Stimulated activated CD4-positive, alpha-beta T cell treated with anti-CD3 and anti-CD28 coated beads, Interleukin-4, amount 100 ng/mL, for 4 hours (primary cell): ENCODE measurements at places on chromosomes 13 and 19.

GRCh38 chr13:64248371-64249065 is 2832.9 kb upstream of the PCDH20 start:
- no peak for DNase-seq

- peak; percentile 62 for DNase-seq
These were observed 1.0 kb upstream of the CEACAM1 start for GRCh38 chr19:42529248-42529764.

- no peak for DNase-seq
These were observed 114.6 kb upstream of the VSTM2B start for GRCh38 chr19:29411113-29411581.

DNA sequence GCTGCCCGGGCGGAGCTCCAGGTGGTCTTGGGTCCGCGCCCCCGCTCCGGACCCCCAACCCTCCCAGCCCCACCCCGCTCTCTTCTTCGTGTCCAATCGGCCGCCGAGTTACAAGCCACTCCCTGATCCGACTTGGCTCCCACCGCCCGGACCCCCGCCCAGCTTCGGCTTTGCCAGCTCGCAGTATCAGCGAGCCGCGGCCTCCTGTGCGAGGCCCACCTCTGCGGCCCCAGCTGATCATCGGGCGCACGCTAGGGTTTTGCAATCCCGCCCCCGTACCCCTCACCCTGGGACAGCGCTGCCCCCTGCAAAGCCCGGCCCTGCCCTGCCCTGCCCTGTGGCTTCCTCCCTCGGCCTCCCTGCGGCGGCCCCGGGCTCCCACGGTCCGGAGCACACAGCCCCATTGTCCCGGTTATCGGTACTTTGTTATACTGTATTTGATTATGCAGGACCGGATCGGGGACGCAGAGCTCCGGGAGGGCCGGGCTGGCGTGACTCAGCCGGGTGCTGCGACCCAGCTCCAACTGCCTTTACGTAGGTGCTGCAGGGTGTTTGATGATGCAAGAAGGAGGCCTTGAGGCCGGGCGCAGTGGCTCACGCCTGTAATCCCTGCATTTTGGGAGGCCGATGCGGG is 598 bp upstream of the LPAR2 start:
- peak; percentile 58 for DNase-seq

- DNase-seq: no peak
These were observed 31.6 kb downstream of the RNASEH2B start for GRCh38 chr13:50941146-50941545.

DNA sequence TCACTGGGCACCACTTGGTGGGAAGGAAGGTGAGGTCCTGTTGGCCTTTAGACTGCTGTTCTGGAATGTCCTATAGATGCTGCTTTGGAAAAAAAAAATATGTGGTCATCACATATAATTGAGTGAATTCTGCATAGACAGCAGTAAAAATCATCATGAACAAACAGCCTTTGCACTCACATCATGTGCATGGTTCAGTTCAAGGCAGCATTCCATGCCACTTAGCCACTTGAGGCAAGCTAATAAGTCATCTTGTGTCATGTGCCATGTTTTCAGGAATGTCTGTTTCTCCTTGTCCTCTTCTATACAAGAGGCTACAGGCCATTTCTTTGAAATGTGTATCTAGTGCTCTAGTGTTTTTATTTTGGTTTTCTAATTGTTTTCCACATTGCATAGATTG is 43.9 kb upstream of the TSC22D1 start:
- no peak for DNase-seq

GRCh38 chr13:58992478-58993042 is 1171.2 kb downstream of the DIAPH3 start:
- no peak for DNase-seq

DNA sequence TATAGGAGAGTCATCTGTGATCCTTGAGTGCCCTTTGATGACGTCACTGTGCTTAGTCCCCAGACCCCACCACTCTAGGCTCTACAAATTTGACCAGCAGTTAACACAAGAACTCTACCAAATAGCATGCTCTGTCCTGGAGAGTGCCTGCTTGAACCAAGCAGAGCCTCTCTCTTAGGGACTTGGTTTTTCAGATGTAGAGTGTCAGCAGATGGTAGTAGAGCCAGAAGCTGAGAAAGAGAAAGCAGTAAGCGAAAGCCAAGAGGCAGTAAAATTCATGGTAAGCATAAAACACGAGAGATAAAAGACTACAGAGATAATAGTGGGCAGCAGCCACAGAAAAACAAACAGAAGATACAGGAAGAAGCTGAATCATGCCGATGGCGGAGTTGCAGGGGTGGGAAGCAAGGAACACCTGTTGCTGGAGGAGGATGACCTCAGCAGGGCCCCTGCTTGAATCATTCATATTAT is 193.3 kb downstream of the SLC7A1 start:
- no peak for DNase-seq

DNA sequence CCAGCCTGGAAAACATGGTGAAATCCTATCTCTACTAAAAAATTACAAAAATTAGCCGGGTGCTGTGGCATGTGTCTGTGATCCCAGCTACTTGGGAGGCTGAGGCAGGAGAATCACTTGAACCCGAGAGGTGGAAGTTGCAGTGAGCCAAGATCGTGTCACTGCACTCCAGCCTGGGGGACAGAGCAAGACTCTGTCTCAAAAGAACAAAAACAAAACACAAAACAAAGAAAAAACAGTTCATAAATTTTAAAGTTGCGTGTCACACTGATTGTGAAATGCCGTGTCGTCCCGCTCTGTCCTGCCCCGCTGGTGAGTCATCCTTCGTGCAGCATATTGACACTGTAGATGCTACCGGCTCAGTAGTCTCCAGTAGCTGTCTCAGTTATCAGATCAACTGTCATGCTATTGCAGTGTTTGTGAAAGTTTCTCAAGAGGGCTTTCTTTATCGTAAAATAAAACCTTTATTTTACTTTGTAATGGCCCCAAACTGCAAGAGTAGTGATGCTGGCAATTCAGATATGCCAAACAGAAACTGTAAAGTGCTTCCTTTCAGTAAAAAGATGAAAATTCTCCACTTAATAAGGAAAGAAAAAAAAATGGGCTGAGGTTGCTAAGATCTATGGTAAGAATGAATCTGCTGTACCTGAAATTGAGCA is 36.4 kb upstream of the IGFL1 start:
- DNase-seq: no peak

- no peak for DNase-seq
These were observed 126.1 kb upstream of the KL start for GRCh38 chr13:32889986-32890565.

DNA sequence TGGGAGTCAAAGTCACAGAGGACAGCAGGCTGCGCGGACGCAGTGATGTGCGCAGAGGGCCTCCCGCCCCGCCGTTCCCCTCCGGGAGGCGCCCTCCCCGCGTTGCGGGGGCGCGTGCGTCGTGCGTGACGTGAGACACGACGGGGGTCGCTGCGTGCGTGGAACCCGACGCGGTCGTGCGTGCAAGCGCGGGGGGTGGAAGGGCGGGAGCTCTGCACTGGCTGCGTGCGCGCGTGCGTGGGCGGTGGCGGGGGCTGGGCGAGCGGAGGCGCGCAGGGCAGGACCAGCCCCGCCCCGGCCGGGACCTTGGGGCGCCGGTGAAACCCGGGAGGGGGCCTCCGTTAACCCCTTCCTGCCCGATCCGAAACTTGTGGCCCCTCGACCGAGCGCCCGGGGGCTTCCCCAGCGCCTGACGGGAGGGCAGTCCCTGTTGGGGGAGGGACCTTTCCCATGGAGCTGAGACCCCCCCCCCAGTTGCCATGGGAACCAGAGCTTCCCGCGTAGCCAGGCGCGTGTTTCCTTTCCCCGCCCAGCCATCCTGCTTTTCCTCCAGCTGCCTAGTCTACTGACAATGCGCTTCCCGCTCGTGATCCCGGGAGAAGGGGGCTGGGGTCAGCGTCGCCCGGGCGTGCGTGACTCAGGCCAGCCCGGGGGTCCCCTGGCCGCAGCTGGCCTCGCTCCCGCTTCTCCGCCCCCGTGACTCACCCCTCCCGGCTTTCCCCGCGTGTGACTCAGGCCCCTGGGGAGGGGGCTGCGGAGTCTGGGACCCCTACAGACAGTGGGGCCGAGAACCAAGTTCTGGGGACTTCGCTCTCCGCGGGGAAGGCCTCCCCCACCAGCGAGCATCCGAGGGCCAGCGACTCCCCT is 7.3 kb upstream of the HOOK2 start:
- DNase-seq: peak; percentile 91

GRCh38 chr13:110329258-110329657 is 22.2 kb downstream of the COL4A2 start:
- no peak for DNase-seq

DNA sequence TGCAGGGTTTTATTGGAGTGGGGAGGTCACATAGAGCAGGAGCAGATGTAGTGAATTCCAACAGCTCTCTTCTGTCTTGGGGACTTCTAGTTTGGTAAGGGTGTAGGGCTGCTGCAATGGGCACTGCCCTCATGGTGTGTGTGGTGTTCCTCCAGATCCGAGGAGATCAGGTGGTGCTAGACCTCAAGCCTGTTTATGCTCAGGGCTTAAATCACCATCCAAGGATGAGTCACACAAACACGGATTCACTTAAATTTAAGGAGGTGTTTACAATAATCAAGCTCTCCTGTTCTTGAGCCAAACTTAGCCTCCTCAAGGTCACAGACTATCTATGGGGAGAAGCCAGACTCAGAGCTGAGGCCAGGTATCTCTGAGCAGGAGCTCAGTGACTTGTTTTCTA is 23.0 kb downstream of the HS6ST3 start:
- DNase-seq: no peak

- DNase-seq: no peak
These were observed 86.9 kb downstream of the HSPH1 start for GRCh38 chr13:31074756-31075155.

GRCh38 chr13:109235901-109236300 is 550.5 kb downstream of the IRS2 start:
- no peak for DNase-seq

DNA sequence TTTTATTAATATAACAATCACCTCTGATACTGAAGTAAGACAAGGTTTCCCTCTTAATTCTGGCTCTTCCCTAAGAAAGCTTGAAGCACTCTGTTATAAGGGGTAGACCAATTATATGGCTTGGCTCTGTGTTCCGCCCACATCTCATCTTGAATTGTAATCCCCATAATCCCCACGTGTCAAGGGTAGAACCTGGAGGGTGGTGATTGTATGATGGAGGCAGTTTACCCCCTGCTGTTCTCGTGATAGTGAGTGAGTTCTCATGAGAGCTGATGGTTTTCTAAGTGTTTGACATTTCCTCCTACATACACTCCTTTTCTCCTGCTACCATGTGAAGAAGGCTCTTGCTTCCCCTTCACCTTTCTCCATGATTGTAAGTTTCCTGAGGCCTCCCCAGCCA is 363.8 kb upstream of the PCDH20 start:
- no peak for DNase-seq

DNA sequence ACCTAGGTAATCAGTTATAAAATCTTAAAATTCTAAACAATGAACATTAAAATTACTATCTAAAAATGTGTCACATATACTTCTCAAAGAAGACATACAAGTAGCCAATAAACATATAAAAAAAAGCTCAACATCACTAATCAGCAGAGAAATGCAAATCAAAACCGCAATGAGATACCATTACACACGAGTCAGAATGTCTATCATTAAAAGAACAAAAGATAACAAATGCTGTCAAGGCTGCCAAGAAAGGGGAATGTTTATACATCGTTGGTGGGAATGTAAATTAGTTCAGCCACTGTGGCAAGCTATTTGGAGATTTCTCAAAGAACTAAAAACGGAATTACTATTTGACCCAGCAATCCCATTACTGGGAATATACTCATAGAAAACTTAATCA is 310.3 kb upstream of the EDNRB start:
- no peak for DNase-seq

GRCh38 chr13:32409561-32410421 is 18.1 kb downstream of the N4BP2L1 start:
- no peak for DNase-seq

- DNase-seq: peak; percentile 95
These were observed 8.1 kb downstream of the RINL start for GRCh38 chr19:38869836-38870607.

- no peak for DNase-seq
These were observed 23.0 kb downstream of the FAM216B start for GRCh38 chr13:42804244-42804874.

GRCh38 chr13:51821606-51822005 is 17.6 kb upstream of the DHRS12 start:
- no peak for DNase-seq

- no peak for DNase-seq
These were observed 75.7 kb downstream of the DHRS12 start for GRCh38 chr13:51728275-51728673.

GRCh38 chr19:18002347-18002850 is 5.6 kb upstream of the ARRDC2 start:
- no peak for DNase-seq

DNA sequence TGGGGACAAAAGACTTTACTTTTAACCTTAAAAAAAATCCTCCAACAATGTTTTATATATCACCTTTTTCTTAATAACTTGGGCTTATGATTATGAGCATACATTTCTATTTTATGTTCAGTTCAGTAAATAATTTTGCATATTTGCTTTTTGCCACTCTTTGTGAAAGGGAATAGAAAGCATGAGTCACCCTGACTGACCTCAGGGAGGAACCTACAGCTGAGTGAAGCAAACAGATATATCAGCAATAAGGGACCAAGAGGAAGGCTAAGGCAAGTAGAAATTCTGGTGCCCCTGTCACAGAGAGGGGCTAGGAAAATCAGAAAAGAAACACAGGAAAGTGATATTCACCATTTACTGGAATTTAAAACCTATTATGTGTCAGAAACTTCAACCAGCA is 37.2 kb upstream of the SOHLH2 start:
- no peak for DNase-seq
